Activated CD4-positive, alpha-beta T cell treated with anti-CD3 and anti-CD28 coated beads, Interleukin-2, amount 50 U/mL, for 4 hours (primary cell): ENCODE measurements at places on chromosomes 11 and 22.

- DNase-seq: no peak
These were observed 21.1 kb downstream of the EIF3L start for GRCh38 chr22:37870273-37870672.

GRCh38 chr11:57432714-57433163 lies 5.8 kb upstream of the SLC43A3 start:
- no peak for DNase-seq

- no peak for DNase-seq
These were observed 354.4 kb downstream of the SOX6 start for GRCh38 chr11:16001899-16002426.

DNA sequence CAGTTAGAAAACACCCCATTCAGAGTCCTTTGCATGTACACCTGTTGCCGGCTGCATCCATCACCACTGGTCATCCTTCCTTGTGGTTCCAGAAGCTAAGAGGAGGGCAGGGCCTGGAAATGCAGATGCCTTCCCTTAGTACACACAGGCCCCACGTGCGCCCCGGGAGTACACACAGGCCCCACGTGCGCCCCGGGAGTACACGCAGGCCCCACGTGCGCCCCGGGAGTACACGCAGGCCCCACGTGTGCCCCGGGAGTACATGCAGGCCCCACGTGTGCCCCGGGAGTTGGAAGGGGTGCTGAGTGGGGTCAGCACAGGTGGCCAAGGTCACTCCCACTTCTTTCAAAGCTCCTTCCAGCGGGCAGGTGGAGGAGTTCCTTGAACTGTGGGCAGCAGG lies 1141.9 kb downstream of the BRD1 start:
- no peak for DNase-seq

DNA sequence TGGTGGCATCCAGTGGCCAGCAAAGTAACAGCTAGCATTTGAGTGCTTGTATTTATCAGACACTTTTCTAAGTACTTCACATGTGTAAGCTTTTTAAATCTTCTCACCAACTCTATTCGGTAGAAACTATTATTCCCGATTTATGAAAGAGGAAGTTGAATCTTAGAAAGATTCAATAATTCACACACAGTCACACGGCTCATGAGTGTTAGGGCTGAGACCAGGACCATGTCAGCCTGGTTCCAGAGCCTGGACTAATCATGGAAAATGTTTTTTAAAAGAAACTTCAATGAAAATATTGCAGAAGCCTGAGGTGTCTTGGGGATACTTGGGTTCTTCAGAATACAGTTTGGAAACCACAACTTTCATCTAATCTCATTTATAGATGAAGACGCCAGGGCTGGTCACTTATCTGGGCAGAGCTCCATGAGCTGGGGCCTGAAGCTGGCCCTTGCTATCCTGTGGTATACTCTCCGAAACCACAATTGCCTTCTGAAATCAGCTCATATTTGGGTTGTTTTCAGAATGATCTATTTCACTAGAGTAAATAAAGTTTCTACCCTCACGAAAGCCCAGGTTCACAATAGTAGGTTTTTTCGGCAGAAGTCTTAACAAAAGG lies 4.3 kb upstream of the CRTAM start:
- DNase-seq: no peak

GRCh38 chr11:90468923-90469322 lies 246.1 kb upstream of the CHORDC1 start:
- no peak for DNase-seq

DNA sequence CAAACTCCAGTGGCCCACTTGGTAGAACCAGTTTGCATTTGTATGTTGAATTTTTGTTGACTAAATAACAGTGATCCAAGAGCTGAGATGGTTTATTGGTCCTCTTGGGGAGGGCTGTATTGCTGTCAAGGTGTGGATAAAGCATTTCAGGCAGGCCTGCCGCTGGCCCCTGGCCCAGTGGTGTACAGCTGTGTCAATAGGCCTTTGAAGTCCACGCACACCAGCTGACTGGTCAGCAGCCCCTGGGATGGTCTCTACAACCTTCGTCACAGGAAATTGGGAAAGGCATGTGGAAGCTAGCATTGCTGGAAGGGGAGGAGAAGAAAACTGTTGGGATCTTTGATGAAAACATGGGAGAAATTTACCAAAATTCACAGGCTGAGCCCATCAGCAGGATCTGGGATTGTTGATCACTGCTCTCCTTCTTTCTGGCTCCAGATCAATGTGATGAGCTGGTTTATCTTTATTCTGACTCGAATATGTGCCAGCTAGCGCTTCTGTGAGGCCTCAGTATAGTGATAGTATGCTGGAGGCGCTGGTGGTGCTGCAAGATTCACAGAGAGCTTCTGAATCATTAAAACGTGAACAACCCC lies 12.5 kb upstream of the E2F8 start:
- no peak for DNase-seq

DNA sequence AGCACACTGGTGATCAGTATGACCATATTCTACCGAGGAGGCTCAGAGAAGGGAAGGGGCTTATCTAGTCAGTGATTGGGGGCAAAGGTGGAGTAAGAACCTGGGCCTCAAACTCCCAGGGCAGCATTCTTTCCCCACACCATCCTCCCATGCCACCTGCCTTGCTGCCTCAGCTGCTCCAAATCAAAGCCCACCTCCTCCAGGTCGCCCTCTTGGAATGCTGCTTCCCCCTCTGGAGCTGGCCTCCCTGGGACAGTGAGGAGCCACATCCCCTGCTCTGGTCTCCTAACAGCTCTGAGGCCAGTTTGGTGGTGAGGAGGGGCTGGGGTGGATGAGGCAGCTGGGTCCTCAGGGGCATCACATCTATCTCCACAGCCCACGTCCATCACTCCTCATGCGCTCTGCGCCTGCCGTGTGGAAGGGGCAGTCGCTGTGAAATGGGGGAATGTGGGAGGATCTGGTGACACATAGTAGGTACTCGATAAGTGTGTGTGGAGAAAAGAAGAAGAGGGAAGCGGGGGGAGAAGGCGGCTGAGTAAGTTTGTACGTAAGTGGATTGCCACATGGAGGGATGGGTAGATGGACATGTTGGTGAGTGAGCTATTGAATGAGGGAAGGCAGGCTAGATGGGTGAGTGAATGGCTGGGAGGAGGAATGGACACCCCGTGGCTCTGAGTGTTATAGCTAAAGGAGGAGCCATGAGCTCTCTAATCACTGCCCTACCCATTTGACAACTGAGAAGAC lies 16.1 kb upstream of the ARHGEF17 start:
- DNase-seq: no peak

DNA sequence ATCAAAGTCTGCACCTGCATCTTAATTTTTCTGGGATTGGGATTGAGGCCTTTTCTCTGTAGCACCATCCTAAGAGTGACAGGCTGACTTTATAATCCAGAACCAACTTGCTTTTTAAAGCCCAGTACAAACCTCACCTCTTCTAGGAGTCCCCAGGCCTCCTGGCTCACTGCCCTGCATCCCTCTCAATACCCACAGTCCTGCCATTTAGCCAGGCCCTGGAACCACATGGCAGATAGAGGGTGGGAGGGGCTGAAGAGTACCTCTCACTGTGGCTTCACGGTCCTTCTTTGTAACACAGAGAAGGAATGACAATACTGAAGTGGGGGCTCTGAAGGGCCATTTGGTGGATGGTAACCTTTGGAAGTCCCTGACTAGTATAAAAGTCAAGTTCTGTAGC lies 63.5 kb upstream of the PHOX2A start:
- DNase-seq: no peak

GRCh38 chr22:32476281-32477195 lies 1.9 kb downstream of the FBXO7 start:
- no peak for DNase-seq

- DNase-seq: no peak
These were observed 1404.8 kb downstream of the LRRC4C start for GRCh38 chr11:40054631-40055030.

GRCh38 chr11:116503216-116504160 lies 269.3 kb downstream of the BUD13 start:
- DNase-seq: no peak

DNA sequence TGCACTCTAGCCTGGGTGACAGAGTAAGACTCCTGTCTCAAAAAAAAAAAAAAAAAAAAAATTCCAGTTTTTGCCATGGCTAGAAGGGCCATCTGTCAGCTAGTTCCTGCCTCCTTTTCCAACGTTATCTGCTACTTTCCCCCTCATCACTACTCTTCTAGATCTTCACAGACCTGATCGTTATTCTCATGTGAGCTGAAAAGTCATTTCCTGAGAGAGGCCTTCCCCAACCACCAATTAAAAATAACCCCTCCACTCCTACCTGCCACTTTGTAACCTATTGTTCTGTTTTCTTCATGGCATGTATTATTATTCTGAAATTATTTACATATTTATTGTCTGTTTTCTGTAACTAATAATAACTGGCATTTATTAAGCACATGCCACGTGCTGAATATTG lies 24.2 kb downstream of the SGSM3 start:
- no peak for DNase-seq

GRCh38 chr22:46280999-46281623 lies 13.3 kb downstream of the TTC38 start:
- no peak for DNase-seq

- no peak for DNase-seq
These were observed 964 bp upstream of the REXO2 start for GRCh38 chr11:114438303-114438702.

DNA sequence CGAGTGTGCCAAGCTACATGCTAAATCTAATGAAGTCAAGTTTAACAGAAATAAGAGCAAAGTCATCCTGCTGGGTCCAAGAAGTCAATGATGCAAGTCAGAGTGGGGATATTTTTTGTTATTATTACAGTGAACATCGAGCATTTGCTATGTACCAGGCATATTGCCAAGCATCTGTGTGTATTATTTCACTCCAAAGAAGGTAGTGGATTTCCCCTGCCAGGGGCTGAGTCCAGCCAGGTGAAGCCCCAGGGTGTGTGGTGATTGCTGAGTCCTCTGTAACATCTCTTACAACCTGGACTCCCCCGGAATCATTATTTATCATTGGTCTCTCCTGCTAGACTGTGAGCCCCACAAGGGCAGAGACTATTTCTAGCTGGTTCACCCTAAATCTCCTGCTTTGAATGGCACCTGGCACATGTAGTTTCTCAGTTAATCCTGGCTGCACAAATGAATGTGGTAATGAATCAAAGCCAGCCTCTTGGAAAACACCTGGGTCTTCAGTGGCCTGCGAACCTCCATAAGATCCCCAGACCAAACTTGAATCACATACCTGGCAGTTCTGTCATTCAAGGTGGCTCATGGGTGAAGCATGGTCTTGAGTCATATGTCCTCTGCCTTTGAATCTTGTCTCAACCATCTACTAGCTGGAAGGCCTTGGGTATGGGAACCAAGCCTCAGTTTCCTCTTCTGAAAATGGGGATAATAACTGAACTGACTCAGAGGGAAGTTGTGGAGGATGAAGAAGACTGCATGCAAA lies 549.2 kb downstream of the MIAT start:
- no peak for DNase-seq

DNA sequence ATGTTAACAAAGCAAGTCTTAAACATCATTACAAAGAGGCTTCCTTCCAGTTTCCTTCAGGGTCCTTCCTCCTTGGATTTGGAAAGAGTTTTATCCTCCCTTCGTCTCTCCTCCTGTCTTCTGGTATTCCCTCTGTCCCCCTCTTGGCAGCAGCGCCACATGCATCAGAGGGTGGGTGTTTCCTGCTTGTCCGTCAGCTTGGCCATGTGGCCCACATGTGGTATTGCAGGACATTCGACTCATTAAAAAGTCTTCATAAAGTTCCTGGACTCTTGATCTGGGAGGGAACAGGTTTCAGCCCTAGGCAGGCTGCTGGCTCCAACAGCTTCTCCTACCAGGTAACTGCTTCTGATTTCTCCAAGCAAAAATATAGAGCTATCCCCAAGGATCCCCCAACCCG lies 189.8 kb downstream of the CSNK2A3 start:
- DNase-seq: no peak
